Bronchus fibroblast of lung (primary cell): ENCODE measurements at places on chromosomes 7 and 10. TPM values are rescaled to one million over a fixed set of nuclear protein-coding genes. Genes with fewer than 3 reads are reported as not detected.

The HTR7 gene
- 2.1 and 2.7 TPM in 2 replicates for total RNA-seq

The HMX3 gene
- total RNA-seq = not detected in 2 replicates

The OPN4 gene
- not detected in 2 replicates for total RNA-seq

The JCAD gene
- total RNA-seq = 1.8 and 2.0 TPM in 2 replicates

The PTPRN2 gene
- total RNA-seq = 0.50 and 0.74 TPM in 2 replicates

The TSPAN12 gene
- total RNA-seq = 0.17 and 0.59 TPM in 2 replicates

The CYP17A1 gene
- total RNA-seq = 0.17 TPM in 1 of 2 replicates, not detected in the other

The AKR1C3 gene
- 0.67 and 1.8 TPM in 2 replicates for total RNA-seq

The CEP41 gene
- 21.7 and 23.5 TPM in 2 replicates for total RNA-seq

The LIPN gene
- total RNA-seq = not detected in 2 replicates

The EGFR gene
- 39.8 and 42.0 TPM in 2 replicates for total RNA-seq

The TMEM196 gene
- under 0.01 TPM in 1 of 2 replicates, not detected in the other for total RNA-seq

The HOXA9 gene
- 1.5 and 4.0 TPM in 2 replicates for total RNA-seq

The RALA gene
- total RNA-seq = 15.3 and 19.8 TPM in 2 replicates

The OR2A5 gene
- not detected in 2 replicates for total RNA-seq

The MRLN gene
- total RNA-seq = not detected in 2 replicates

The UCMA gene
- total RNA-seq = not detected in 2 replicates
